Nephron progenitor cell (in vitro differentiated cells): ENCODE measurements at places on chromosomes 3 and 15.
A peak's percentile ranks its signal among the peaks of the same experiment; 100 is the strongest.

- no peak for DNase-seq
These were observed 435.6 kb downstream of the MECOM start for GRCh38 chr3:169227911-169228310.

DNA sequence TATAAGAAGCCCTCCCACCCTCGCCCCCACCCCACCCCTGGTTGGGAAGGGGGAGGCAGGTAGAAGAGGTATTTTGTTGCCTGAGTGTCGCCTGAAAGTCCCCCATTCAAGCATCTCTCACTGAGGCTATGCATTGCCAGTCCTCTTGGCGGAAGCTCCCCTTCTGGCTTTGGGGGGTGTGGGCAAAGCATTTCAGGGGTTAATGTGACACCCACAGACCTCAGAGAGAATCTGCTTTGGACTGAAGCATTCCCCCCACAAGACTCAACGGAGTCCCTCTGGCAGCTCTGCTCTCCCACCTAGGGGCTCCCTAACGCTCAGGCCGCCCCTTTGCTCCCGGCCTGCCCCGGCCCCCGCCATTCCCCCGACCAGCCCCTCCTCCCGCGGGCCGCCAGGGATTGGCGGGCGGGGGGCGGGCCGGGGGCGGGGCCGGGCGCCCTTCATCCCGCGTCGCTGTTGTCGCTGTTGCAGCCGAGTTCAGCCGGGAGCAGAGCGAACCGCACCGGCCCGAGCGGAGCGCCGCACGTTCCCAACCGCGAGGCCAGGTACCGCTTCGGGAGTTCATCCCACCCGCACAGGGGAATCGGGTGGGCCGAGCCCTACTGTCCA, at the start of gene SLC38A3:
Gene SLC38A3 (plus strand): TSS at position 468 of the 609 bp plus-strand sequence. CDS start 8,929 bp downstream, outside the sequence.
- DNase-seq, result peak; percentile 82

DNA sequence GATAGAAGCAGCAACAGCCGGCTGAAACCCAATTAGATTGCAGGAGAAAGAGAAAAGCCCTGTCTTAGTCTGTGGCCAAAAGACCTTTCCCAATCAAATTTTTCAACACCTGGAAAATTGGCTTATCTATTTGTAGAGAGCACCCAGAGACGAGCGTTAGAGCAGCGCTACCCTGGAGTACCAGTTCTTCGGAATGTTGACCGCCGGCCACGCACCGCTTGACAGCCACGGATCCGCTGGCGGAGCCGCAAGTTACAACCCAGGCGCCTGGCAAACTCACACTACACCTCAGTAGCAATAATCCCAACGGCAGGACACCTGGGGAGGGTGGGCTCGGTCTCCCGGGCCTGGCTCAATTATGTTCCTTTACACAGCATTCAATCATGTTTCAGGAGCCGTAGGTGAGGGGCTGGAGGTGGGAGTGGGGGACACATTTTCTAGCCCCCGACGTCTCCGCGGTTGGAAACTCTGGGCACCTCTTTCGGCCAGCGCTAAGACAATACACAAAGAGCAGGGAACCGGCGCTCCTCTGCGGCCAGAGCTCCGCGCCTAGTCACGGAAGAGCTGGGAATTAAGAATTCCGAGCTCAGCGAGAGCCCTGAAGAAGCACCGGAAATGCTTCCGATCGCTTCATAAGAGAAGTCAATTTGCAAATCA, 1.2 kb downstream of the MB21D2 start:
- DNase-seq, result peak; percentile 62

DNA sequence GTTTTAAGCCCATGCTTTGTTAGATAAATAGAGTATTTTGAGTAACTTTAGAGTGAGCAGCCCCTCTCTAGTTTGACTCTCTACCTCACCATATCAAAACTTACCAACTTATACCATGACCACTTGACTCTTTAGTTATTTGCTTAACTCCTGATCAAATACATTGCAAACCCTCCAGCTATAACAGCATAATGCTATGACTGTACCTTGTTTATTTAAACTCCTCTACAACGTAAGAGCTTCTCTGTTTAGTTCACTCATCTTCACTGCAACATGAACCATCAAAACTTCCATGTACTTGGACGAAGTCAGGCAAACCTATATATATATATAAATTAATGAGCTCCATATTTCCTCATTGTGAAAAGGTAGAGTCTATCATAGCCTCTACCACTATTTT, 218.2 kb downstream of the DPH6 start:
- DNase-seq, result no peak

GRCh38 chr3:16373341-16373946, 108.4 kb downstream of the OXNAD1 start:
- no peak for DNase-seq

DNA sequence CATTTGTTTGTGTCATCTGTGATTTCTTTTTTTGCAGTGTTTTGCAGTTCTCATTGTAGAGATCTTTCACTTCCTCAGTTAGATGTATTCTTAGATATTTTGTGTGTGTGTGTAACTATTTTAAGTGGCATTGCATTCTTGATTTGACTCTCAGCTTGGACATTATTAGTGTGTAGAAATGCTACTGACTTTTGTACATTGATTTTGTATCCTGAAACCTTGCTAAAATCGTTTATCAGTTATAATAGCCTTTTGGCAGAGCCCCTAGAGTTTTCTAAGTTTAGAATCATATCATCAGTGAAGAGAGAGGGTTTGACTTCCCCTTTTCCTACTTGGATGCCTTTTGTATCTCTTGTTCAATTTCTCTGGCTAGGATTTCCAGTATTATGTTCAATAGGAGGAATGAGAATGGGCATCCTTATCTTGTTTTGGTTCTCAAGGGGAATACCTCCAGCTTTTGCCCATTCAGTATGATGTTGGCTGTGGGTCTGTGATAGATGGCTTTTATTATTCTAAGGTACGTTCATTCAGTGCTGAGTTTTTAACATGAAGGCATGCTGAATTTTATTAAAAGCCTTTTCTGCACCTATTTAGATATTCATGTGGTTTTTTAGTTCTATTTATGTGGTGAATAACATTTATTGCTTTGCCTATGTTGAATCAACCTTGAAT, 211.7 kb downstream of the MBNL1 start:
- no peak for DNase-seq

DNA sequence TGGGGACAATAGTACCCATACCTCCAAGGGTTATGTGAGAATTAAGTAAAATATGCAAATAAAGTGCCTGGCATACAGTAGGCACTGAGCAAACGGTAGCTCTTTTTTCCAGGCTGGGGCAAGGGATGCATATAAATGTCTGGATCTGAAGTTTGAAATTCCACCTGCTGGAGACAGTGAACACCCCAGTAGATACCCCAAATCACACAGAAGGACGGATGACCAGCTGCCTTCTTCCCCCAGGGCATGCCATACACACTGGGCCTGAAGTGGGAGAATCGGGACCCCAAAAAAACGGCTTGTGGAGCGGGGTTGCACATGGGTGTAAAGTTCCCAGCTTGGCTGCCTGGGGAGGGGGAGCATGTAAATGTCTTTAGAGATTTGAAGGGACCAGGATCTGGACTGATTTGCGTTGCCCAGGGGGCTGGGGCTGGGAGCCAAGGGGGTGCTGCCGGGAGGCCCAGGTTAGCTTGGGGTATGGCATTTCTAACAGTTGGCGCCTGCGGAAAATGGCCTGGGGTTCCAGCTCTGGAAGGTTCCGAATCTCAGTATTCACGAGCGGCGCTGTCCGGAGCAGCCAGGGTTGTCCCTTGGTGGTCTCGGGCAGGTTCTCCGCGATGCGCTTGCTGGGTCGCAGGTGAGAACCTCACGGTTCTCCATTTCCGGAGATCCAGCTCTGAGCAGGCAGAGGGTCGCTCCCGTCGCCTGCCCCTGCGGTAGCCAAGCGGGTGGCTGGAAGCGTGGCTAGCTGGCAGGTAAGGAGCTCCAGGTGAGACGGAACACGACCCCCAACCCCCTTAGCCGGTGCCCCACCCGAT, 42.6 kb upstream of the POLG start:
- no peak for DNase-seq
